ENCODE measurements at places on chromosomes 1 and 21. TPM values are rescaled to one million over a fixed set of nuclear protein-coding genes. Genes with fewer than 3 reads are reported as not detected.

EPHB2 gene
- not detected for total RNA-seq

LRRC53 gene
- total RNA-seq = not detected

GRCh38 chr1:111332190-111332589, 41.5 kb downstream of the CHIA start:
- no peak for DNase-seq

SIK1 gene
- 5.6 TPM for total RNA-seq

DNA sequence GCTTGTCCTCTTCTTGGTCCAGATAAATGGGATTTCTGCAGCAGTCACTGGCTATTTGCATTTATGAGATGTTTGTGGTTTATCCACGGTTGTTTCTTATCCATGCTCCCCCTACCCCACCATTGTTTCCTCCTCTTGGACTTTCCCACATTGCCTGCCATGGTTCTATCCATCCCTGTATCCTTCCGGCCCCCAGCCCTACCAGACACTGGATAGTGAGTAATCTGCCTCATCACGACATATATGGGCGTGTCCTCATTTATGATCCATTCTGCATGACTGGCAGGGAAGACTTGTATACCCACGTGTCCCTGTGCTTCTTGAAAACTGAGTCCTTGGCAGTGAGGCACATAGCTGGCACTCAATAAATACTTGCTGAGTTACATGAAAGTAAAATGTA, 40.1 kb downstream of the CACNA1S start:
- no peak for DNase-seq

GRCh38 chr1:84269306-84269705, 32.2 kb upstream of the SAMD13 start:
- DNase-seq = no peak

GRCh38 chr21:15277466-15277865, 212.7 kb upstream of the NRIP1 start:
- no peak for DNase-seq

DNA sequence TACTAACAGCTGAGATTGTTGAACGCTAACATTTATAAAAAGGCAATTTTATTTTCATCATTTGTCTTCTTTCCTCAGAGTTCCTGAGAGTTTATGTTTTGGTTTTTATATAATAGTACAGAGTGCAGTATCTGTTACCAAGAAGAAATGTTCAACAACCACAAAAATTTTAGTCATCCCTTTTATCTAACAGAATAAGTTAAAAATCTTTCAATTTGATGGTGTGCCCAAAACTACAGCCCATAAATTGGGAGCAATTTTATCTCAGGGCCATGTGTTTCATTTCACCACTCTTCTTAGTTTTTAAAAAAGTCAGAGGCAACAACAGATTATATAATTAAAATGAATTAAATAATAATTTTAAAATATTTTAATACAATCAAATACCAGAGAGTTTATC, 37.1 kb downstream of the NEXN start:
- no peak for DNase-seq

DNA sequence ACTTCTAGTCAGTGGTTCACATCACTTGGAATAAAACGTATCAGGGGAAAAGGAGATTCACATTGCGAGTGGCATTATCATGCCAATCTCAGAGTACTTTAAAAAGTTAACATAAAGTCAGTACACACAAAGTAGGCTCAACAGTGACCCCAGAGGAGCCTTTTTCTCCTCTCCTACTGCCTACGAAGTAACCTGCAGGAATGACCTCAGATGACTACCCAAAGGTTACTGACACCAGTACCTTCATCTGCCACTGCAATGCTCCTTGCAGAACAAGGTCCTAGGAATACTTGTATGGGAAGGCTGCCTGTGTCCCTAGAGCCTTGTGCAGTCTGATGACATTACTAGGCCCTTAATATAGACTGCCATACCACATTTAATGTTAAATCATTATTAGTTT, 389.8 kb upstream of the LYPLAL1 start:
- DNase-seq = no peak

CELA3A gene
- not detected for total RNA-seq

DNA sequence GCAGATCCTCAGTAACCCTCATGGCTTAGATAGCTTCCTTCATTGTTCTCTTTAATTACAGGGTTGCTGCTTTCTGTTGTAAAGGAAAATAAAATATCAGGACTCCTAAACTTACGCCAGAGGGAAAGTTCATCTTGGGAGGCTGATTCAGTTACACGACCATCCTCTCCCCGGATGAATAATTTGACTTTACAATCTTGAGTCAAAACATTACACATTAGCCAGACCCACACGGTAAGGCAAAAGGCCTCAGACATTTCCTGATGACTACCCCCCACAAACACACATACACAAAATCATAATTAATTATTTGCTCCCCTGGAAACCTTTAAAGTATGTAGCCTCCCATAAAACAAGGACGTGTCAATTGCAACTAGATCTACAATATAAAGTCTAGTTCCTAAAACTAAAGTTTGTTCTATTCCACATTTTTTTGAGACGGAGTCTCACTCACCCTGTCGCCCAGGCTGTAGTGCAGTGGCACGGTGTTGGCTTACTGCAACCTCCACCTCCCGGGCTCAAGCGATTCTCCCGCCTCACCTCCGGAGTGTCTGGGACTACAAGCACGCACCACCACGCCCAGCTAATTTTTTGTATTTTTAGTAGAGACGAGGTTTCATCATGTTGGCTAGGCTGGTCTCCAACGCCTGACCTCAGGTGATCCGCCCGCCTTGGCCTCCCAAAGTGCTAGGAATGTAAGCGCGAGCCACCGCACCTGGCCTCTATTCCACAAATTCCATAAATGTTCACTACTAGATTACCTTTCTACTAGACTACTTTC, 830 bp upstream of the PRDX1 start:
- no peak for DNase-seq

FAM163A gene
- total RNA-seq = not detected

- no peak for DNase-seq
These were observed 40.2 kb downstream of the MX1 start for GRCh38 chr21:41466024-41466820.

SMYD3 gene
- 24.1 TPM for total RNA-seq

CA6 gene
- total RNA-seq = 0.41 TPM

AMY2A gene
- total RNA-seq = not detected

DNA sequence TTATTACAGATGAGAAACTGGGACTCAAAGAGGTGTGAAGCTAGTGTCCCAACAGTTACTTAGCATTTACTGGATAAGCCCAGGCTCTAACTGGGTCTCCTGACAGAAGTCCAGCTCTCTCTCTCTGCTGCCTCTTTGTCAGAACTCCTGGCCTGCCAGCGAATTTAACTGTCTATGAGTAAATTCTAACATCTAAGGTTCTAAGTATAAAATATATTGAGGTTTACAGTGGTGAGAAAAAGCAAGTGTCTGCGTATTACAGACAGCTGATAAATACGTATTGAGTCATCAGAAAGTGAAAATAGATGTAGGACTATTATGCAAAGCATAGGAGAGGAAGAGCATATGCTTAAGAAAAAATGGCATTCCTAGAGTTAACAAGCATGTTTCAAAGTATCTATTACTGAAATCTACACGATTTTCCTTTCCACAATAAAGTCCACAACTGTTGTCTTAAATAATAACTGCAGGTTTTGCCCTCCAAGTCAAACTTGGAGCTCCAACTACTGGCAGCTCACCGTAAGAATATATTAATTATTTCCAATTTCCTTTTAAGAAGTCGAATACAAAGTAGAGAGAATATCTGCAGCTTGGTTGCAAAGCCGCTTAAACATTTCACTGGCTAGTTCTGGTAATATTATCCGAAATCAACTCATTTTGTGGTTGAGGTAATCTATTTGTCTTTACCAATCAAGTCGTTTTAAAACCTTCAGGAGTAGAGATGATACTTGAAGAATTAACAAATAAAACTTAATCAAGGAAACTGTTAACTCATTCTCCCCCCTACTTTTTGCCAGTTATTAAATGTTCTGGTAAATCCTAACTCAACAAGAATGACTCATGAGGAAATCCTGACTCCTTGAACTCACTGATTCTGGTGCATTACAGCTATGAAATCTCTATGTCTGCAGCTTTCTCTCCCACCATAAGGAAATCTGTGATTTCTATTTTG, 1.4 kb upstream of the RGS2 start:
- no peak for DNase-seq

All from activated T-helper 2 cell treated with anti-CD3 and anti-CD28 coated beads, Interferon-gamma antibody, Interleukin-2, Interleukin-4, amounts not matched to agents 10 μg/mL and 5 μg/mL and 100 μg/mL, durations not matched to agents 14 hours and 24 hours and 36 hours (primary cell).